Right ventricle myocardium inferior (tissue), 1 donor: ENCODE measurements at places on chromosomes 4 and X. TPM values are rescaled to one million over a fixed set of nuclear protein-coding genes. Genes with fewer than 3 reads are reported as not detected.

The UGT2B7 gene
- not detected for total RNA-seq

- peak; percentile 68 for DNase-seq
Measured at GRCh38 chr4:8113611-8114377, 44.8 kb downstream of the ABLIM2 start.

The TSPAN7 gene
- 26.5 TPM for total RNA-seq

- DNase-seq = no peak
Measured at GRCh38 chrX:68694435-68695205, 47.2 kb downstream of the STARD8 start.

DNA sequence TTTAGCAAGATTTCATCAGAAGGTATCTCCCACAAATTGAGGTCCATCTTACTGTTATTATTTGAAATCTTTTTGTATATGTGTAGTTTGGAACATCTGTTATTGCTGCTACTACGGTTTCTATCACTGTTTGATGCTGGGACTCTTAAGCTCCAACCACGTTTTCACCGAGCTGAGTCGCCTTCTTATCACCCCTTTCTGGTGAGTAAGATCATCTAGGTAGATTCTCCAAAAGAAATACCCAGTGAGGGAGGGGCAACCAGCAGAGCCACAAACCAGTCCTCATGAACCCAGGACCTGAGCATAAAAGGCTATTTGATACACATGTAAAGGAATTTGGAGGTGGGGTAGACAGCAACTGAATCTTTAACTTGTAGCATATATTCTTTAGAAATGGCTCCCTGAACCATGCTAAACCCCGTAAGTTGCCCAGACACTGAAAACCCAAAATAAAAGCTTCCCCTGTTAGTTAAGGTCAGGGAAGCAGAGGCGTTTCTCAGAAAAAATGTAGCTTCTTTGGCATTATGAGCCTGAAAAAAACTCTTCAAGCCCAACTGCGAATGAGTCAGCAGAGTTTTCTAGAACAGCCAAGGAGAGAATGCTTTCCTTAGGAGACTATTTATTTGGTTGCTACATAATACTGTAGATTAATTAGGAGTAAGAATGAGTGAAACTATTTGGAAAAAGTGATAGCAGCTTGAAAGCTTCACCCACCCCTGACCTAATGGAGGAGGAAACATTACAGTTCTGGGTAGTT, 53.8 kb upstream of the ATXN3L start:
- no peak for DNase-seq

GRCh38 chrX:82127228-82128123, 925.6 kb downstream of the SH3BGRL start:
- no peak for DNase-seq

DNA sequence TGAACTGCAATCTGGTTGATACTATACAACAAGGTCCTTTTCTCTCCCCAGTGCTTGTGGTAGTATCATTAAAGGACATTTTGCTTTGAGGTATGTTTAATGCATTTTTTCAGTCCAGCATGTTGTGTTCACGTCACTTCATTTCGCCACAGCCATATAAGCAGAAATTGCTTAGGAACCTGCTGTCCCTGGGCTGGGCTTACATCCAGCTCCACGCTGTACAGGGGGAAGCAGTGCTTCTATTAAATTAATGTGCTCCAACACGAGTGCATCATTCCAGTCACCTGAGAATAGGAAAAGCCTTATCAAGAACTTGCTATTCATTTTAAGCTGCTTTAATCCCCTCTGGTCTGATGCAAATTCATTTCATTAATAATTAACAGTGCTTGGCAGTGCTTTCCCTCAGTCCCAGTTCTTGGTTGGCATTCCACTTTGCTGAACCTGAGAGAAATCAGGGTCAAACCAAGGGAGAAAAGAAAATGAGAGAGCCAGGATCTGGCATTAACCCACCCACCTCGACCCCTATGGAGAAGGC, 47.4 kb upstream of the PTCHD1 start:
- peak; percentile 2 for DNase-seq

DNA sequence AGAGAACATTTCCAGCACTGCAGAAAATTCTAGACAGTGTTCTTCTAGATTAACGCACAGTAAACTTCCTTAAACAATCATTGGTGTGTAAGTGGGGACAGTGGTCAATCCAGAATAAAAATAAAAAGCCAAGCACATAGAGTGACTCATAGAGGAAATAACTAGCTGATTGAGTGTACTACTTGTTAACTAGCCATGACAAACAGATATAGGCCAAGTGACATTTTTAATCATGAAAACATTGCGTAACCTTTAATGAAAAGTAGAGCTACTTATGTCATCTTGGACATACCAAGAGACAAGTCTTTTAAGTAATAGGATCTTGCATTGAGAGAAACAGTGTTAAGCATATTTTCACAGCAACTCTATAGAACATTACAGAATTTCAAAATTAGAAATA, 233.9 kb upstream of the MAB21L2 start:
- DNase-seq = no peak

DNA sequence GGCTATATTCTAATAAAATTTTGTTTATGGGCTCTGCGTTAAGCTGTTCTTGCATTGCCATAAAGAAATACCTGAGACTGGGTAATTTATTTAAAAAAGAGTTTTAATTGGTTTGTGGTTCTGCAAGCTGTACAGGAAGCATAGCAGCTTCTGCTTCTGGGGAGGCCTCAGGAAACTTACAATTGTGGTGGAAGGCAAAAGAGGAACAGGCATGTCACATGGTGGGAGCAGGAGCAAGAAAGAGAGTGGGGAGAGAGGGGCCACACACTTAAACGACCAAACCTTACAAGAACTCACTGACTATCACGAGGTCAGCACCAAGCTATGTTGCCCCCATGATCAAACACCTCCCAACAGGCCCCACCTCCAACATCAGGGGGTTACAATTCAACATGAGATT, 74.0 kb downstream of the FHDC1 start:
- no peak for DNase-seq

GRCh38 chr4:68129793-68130192, at the start of gene TMPRSS11F:
Gene TMPRSS11F (minus strand): TSS chr4:68129869. CDS start chr4:68129820, 49 bp downstream.
- DNase-seq = no peak

DNA sequence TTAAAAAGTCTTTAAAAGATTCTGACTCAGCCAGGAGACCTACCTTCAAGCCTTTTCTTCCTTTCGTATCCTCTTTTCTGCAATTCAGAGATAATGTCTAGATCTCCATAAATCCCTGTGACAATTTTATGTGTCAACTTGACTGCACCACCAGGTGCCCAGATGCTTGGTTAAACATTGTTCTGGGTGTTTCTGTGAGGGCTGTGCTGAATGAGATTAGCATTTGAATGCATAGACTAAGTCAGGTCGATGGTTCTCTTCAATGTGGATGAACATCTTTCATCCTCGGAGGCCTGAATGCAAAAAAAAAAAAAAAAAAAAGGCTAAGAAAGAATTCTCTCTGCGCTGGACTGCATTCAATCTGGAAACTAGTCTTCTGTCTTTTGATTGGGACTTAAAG, 1082.7 kb downstream of the NLGN4X start:
- DNase-seq = no peak

DNA sequence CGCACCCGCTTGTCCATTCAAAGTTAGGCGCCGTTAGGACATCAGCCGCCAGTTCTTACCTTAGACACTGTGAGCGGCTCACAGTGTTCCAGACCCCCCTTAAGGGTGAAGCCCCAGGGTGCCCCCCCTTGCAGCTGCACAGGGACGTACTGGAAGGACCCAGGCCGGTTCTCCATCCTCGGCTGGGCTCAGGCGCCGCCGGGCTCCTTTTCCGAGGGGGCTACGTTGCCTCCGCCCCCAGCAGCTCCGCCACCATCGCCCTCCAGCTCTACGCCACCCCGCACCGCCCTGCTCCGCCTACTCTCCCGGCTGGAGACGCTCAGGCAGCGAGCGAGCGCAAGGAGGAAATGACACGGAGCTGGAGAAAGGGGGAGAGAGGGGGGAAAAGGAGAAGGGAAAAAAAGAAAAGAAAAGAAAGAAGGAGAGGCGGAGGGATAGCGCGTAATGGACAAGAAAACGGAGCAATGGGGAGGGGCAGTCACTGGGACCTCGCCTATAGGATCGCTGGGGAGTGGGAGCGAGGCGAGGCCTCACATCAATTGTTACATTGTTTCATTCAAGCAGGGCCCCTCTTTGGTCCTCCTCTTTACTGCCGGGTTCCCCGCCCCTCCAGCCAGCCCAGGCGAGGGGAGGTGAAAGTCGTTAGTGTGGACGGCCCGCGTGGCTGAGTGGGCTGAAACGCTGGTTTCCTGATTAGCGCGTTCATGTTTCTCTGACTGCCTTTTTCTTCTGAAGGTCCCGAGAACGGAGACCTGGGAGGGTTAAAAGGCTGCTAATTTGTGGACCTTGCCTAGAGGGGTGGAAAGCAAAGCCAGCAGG, at the start of gene SHROOM4:
TSS of gene SHROOM4 (minus strand) at position 352 of the 819 bp plus-strand sequence. CDS start at position 176, 176 bp downstream.
- DNase-seq = peak; percentile 73

The JCHAIN gene
- total RNA-seq = 6.5 TPM

DNA sequence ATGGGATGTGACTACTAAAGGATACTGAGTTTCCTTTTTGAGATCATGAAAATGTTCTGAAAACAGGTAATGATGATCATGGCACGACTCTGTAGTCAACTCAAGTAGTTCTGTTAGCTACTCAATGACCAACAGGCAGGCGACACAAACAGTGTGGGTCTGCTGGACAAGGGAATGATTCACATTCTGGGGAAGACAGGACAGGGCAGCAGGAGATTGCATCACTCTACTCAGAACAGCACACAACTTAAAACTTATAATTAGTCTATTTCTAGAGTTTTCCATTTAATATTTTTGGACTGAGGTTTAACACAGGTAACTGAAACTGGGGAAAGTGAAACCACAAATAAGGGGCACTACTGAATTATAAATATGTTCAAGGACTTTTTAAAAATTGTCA, 365.2 kb downstream of the PRDM5 start:
- DNase-seq = no peak

GRCh38 chr4:24632011-24632410, 47.7 kb upstream of the DHX15 start:
- no peak for DNase-seq

DNA sequence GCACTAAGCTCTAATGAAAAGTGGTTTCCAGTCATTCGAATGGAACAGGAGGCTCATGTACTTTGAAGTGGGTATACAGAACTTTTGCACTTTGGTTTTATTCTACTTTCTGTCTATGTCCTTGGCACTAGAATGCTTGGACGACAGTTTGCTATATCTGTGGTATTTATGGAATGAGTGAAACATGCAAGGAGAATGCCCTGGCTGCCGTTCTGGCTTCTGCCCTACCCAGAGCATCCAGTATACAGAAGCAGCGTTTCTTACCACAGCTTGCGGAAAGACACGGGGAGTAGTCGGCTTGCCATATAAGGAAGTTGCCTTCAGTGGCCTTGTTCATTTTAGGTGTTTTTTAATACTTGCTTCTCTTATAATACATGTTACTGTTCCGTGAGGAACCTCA, 98.0 kb downstream of the TBL1X start:
- no peak for DNase-seq
